ENCODE measurements at places on chromosomes 2 and 18.
A peak's percentile ranks its signal among the peaks of the same experiment; 100 is the strongest.

GRCh38 chr2:41701231-41701630 lies 346.6 kb upstream of the PKDCC start:
- no peak for DNase-seq
- H3K27ac ChIP-seq: no peak overlapping the region
- H3K4me3 ChIP-seq: no peak overlapping the region
- peaks cover 7% of the 10 kb centered on the region for H3K27me3 ChIP-seq
- H3K4me1 ChIP-seq: no peaks in the 10 kb centered on the region

GRCh38 chr2:157990173-157990572 lies 111.5 kb upstream of the UPP2 start:
- H3K27ac ChIP-seq: no peak overlapping the region
- peaks cover 2% of the 10 kb centered on the region for H3K27me3 ChIP-seq
- H3K36me3 ChIP-seq: no peaks in the 10 kb centered on the region
- no peak for DNase-seq
- no peak overlapping the region for H3K4me3 ChIP-seq
- H3K4me1 ChIP-seq: no peaks in the 10 kb centered on the region

GRCh38 chr2:217725409-217725808 lies 277.4 kb downstream of the TNS1 start:
- H3K27ac ChIP-seq: no peak overlapping the region
- no peak overlapping the region for H3K4me3 ChIP-seq
- H3K27me3 ChIP-seq: peaks cover 1% of the 10 kb centered on the region
- H3K4me1 ChIP-seq: no peaks in the 10 kb centered on the region
- no peak for DNase-seq

DNA sequence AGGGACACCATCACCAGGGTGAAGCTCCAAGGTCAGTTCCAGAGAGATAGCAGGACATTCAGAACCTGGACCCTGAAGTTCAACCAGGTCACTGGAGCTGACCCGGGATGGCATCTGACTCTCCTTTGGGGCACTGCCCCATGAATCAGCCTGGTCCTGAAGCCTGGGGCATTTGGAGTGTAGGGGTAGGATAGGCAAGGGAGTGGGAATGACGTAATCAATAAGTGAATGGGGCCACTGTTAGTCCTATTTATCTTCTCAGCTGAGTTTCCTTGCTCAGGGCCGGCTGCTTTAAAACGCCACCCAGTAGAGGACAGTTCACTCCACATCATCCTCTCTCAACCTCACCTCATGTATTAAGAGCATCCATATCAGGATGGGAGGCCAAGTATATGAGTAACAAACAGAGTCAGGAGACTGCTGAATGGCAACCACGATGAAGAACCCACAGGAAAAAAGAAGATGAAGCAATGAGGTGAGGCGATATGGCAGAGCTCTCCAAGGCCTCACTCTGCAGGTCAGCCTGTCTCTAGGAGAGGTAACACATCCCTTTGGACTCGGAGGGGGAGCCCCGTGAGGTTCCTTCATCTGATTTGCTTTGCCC lies 1.8 kb upstream of the RFX8 start:
- peaks cover 16% of the 10 kb centered on the region for H3K27me3 ChIP-seq
- no peak overlapping the region for H3K27ac ChIP-seq
- no peak overlapping the region for H3K4me3 ChIP-seq

DNA sequence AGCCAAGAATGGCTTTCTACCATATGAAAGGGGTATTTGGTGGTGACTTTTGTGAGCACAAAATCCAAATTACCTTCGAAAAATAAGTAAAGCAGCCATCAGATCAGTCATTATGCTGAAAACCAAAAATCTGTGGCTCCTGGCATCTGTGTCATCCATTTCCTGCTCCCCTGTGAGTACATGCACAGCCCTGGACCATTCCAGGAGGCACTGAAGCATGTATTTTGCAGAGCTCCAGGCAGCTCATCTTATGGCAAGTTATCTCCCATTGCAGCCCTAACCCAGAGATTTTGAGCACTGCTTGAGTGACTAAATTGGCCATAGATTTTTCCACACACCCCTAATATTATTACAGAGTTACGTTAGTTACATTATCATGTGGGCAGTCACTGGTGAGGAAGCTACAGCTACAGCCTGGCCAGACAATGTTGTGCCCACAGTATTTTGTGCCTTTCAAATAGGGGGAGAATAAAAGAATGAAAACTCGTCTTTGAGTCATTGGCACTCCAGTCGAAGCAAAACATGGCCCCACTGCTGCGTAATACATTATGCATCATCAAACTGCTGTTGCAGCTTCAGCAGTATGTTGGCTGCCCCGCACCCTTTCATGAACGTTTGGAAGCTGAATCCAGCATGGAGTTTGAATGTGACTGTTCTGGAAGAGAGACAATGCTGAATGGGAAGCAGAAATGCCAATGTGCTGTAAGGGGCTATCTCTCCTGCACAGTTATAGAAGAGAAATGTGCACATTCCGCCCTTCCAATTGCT lies 702.2 kb downstream of the RNF144A start:
- no peak for DNase-seq
- H3K36me3 ChIP-seq: no peaks in the 10 kb centered on the region
- no peaks in the 10 kb centered on the region for H3K4me1 ChIP-seq

GRCh38 chr2:212364112-212364985 lies 174.3 kb downstream of the ERBB4 start:
- DNase-seq: no peak
- no peak overlapping the region for H3K27ac ChIP-seq
- H3K36me3 ChIP-seq: no peaks in the 10 kb centered on the region
- H3K27me3 ChIP-seq: no peaks in the 10 kb centered on the region
- no peak overlapping the region for H3K4me3 ChIP-seq

DNA sequence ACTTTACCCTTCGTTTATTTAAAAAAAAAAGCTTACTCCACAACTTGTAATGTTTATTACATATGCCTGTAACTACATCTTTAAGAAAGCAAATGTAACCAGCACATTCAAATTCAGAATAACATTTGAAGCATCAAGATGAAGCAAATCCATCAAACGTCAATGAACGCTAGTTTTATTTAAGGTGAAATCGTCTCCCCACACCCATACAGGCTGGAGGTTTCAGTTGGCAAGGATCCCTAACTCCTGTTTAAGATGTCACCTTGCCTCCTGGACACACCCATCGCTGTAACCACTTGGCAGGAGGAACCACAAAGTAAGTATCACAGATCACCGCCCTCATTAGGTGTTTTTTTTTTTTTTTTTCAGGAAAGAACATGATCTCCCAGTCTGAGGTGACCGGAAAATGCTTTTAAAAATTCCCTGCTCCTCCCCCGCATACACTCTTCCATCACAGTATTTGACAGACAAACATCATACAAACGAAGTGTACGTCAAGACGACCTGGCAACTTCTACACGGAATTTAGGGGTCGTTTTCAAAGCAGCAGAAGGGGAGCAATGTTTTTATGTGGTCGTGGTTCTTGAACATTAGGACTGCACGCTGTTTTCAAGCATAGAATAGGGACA lies 19.7 kb upstream of the STPG4 start:
- peak overlapping the region; percentile 98 for H3K4me3 ChIP-seq
- peaks cover 12% of the 10 kb centered on the region for H3K27me3 ChIP-seq
- H3K4me1 ChIP-seq: peaks cover 81% of the 10 kb centered on the region
- peak overlapping the region; percentile 100 for H3K27ac ChIP-seq
- H3K36me3 ChIP-seq: peaks cover 2% of the 10 kb centered on the region

DNA sequence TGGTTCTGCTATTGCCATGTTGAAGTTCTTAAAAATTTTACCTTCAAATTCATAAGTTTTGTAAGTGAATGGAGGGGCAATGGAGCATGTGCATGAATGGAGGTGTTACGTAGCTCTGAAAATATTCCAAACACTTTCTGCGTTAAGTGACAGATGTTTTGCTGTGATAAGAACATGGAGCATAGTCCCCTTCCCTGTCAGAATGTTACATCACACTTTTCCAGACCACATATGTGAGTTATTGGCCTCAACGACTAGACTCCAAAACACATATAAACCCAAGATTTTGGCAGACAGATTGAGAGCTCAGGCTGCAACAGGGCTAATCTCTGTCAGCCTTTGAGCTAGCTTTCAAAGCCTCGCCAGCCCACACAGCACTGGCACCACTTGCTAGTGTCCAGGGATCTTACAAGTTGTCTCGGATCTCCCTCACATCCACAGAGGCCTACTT lies 27.2 kb upstream of the MFSD6 start:
- no peaks in the 10 kb centered on the region for H3K27me3 ChIP-seq
- H3K36me3 ChIP-seq: no peaks in the 10 kb centered on the region
- no peak overlapping the region for H3K27ac ChIP-seq
- H3K4me1 ChIP-seq: peaks cover 6% of the 10 kb centered on the region
- no peak for DNase-seq
- H3K4me3 ChIP-seq: no peak overlapping the region

DNA sequence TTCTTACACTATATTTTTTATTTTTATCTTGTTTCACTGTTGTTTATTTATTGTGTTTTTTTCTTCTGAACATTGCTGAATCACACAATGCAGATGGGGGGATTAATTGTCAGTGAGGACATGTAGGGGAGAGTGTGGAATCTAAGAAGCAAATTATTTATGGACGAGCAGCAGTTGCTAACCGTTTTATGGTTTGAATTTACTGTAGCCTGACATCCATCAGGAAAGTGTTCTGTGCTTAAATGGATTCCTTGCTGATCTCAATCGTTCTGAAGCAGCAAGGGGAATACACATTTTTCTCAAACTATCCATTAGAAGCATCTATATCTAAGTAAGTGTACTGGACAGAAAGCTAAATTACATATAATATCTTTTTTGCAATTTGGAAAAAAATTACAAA lies 119.5 kb downstream of the CD8B2 start:
- no peak overlapping the region for H3K4me3 ChIP-seq
- no peak overlapping the region for H3K27ac ChIP-seq
- no peaks in the 10 kb centered on the region for H3K36me3 ChIP-seq
- no peaks in the 10 kb centered on the region for H3K4me1 ChIP-seq
- H3K27me3 ChIP-seq: peaks cover 27% of the 10 kb centered on the region

DNA sequence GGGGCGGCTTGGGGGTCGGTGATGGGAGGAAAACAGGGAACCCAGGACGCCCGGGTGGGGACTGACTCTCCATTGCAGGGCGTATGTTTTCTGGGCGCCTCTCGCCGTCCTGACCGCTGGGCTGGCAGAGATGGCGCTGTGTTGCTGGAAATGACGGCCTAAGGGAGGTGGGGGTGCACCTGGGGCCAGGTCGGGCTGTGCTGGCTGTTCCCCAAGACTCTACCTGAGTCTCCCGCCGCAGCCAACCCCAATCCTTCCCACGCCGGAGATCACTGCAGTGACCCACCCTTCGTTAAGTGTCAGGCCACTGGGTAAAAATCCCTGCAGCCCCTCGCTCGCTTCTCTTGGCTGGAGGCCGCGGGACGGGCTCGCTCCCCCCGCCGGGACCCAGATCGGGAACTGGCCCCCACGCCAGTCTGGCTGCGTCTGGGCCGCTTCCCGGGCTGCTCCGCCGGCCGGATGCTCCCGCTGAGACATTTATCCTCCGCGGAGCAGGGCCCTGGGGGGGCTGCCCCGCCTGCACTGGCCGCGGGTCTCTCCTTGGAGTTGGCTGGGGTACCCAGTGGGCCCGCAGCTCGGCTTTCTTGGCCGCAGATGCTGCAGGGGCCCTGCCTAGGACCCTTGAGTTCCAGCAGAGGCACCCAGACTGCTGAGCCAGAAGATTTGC lies 7.8 kb upstream of the ARMC9 start:
- H3K27me3 ChIP-seq: peaks cover 49% of the 10 kb centered on the region
- H3K4me3 ChIP-seq: no peak overlapping the region
- H3K27ac ChIP-seq: no peak overlapping the region
- no peak for DNase-seq
- H3K4me1 ChIP-seq: peaks cover 3% of the 10 kb centered on the region

DNA sequence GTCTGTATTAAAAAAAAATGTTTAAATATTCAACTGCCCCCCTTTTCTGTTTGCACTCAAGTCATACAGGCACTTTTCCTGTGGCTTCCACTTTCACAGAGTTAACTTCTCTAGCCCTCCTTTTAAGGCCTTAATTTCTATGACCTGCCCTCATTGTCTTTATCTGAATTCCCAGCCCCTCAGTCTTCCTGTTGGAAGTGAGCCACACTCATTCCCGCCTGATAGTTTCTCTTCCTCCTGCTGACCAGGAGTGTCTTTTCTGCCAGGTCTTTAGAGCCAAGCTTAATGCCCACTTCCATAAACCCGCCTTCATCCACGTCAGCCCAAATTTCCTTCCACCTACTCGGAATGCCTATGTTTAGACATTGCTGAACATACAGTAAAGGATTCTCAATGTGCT lies 10.5 kb downstream of the COPS8 start:
- H3K27ac ChIP-seq: no peak overlapping the region
- peaks cover 20% of the 10 kb centered on the region for H3K36me3 ChIP-seq
- no peak overlapping the region for H3K4me3 ChIP-seq
- no peak for DNase-seq
- H3K4me1 ChIP-seq: peaks cover 7% of the 10 kb centered on the region

DNA sequence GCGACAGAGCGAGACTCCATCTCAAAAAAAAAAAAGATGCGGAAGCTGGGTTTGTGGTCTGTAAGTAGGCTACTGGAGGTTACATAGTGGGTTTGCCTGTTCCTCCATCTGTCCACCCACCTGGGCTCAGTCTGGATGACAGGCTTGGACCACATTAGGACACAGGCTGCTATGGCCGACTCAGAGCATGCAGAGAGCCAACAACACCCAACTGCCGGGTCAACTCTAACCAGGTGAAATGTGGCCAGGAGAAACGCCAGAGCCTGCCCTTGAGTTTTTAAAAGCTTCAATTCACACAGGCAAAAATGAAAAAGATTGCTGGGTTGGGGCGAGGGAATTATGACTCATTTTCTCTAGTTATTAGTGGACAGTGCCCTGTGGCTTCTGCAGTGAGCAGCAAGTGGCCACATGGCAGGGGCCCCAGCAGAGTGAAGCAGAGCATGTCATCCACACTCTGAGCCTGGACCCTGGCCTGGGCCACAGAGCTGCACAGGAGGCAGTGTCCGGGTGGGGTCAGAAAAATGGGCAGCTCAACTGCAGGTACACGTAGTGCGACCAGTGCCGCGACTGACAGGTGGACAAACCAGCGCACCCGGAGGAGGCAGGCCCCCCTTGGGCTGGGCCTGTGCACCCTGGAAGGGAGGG lies 67.4 kb downstream of the BIN1 start:
- DNase-seq: no peak

DNA sequence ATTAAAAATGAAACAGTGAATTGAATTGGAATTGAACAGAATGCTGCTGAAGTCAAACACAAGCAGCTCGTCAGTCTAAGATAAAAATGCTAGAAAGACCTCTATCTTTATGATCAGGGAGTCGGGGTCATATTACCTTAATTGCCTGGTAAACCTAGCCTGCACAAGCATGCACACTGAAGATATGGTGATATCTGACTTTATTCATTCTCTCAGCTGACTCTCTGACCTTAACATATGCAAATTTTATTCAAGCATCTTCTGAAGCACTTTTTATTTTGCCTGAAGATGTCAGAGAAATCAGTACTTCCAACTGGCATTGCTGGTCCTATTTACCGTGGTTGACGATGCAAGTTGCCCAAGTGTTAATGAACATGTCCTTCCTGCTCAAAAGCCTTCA lies 56.4 kb downstream of the DNER start:
- no peak for DNase-seq
- peaks cover 14% of the 10 kb centered on the region for H3K27me3 ChIP-seq
- no peak overlapping the region for H3K27ac ChIP-seq
- H3K4me3 ChIP-seq: no peak overlapping the region

- H3K27ac ChIP-seq: peak overlapping the region; percentile 26
- H3K36me3 ChIP-seq: peaks cover 15% of the 10 kb centered on the region
- H3K4me3 ChIP-seq: no peak overlapping the region
- H3K27me3 ChIP-seq: no peaks in the 10 kb centered on the region
Observed at GRCh38 chr2:135694711-135695110, 46.9 kb upstream of the UBXN4 start.

GRCh38 chr2:174495365-174496012 lies 8.7 kb upstream of the GPR155 start:
- H3K27ac ChIP-seq: peak overlapping the region; percentile 96
- no peaks in the 10 kb centered on the region for H3K27me3 ChIP-seq
- H3K4me3 ChIP-seq: no peak overlapping the region

Data from naive thymus-derived CD8-positive, alpha-beta T cell (primary cell).